ENCODE measurements at places on chromosomes 12 and 14.
A peak's percentile ranks its signal among the peaks of the same experiment; 100 is the strongest.

DNA sequence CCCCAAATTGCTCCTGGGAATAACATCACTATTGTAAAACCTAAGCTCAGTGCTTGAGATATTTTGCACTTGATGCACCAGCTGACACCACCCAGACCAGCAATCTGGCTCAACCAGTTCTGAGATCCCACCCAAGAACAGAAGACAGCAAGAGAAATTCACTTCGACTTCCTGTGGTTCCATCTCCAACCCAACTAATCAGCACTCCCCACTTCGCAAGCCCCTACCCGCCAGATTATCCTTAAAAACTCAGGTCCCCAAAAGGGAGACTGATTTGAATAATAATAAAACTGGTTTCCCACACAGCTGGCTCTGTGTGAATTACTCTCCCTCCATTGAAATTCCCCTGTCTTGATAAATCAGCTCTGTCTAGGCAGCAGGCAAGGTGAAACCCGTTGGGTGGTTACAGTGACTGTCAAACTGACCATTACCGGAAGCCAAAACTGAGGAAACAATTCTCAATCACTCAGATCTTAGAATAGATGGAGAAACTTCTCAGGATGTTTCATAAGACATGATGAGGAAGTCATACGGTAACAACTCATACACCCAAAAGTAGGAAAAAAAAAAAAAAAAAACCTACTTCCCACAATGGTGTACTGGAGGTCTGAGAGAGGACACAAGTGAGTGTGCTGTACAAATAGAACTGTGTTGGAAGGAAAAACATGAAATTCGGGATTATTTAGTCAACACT, 92.4 kb downstream of the TMTC1 start:
- DNase-seq = no peak

- no peak for DNase-seq
Observed at GRCh38 chr14:99258341-99258861, 13.6 kb downstream of the BCL11B start.

DNA sequence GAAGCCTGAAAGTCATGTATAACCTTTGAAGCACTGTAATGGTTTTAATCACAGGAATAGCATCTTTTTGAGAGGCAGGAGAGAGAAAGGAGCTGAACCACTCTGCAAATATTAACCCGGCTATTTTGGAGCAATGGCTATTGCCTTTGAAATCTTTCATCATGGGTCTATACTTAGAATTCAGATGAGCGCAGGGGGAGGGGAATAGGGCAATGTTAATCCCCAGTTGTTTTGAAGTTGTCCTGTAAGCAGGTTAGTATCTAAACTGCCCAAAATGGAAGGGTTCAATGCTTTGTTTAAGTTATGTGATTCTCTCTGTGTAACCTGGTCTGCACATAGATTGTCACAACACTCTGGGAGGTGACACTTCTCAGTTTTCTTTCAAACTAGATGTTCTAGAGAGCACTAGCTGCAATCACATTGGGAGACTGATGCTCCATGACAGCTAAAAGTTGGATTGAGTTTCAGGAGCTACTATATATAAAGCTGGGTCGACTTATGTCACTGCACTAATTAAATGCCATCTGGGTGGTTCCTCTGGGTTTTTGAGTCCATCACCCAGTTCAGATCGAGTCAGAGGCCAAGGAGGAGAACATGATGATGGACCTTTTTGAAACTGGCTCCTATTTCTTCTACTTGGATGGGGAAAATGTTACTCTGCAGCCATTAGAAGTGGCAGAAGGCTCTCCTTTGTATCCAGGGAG, at the start of gene MYF6:
MYF6 (plus strand) TSS at position 509 of the 704 bp plus-strand sequence; CDS start at position 595, 86 bp downstream.
- DNase-seq = no peak

- DNase-seq = no peak
Observed at GRCh38 chr12:14643251-14643650, 53.1 kb downstream of the GUCY2C start.

- no peak for DNase-seq
Observed at GRCh38 chr14:94677213-94677612, 65.0 kb downstream of the SERPINA3 start.

DNA sequence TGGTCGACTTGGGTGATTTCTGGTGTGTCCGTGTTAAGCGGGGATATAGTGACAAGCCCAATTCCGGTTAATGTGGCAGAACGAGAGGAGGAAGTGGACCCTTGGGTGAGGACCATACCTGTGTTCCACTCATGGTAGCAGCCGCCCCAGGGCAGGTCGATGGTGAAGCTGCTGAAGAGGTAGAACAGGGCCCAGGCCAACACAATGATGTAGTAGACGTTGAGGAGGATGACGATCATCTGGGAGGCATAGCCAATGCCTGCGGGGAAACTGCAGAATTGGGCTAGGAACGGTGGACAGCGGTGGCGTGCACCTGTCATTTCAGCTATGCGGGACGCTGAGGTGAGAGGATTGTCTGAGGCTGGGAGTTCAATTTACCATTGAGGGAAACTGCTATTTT, 20.1 kb downstream of the SLC6A13 start:
- DNase-seq = no peak

- DNase-seq = peak; percentile 57
Observed at GRCh38 chr12:124720004-124720680, 143.5 kb downstream of the SCARB1 start.

GRCh38 chr14:101072945-101073597, 169.5 kb upstream of the RTL1 start:
- DNase-seq = peak; percentile 20

DNA sequence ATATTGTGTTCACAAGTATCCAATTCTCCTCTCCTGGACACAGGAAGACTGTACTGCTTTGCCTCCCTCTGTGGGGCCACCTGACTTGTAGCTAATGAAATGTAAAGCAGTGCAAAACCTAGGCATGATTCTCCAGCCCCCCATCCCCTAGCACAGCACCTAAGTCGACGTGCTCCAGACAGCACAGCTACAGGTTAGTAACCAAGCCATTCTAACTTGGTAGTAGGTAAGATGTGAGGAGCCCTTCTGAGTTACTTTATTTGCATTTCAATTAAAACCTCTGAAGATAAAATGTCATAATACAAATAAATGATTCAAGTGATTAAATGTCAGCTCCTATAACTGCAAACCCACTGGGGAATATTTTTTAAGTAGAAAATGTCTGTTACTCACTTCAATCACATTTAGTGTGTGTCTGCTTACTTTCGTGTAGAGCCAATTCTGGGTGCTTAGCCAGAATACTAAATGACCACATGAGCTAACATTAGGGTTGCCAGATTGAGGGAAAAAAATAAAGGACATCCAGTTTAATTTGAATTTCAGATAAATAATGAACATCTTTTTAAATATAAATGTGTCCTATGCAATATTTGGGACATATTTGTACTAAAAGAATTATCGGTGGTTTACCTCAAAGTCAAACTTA, 64.8 kb upstream of the HIF1A start:
- no peak for DNase-seq

- DNase-seq = no peak
Observed at GRCh38 chr14:78933166-78933565, 763.0 kb downstream of the NRXN3 start.

DNA sequence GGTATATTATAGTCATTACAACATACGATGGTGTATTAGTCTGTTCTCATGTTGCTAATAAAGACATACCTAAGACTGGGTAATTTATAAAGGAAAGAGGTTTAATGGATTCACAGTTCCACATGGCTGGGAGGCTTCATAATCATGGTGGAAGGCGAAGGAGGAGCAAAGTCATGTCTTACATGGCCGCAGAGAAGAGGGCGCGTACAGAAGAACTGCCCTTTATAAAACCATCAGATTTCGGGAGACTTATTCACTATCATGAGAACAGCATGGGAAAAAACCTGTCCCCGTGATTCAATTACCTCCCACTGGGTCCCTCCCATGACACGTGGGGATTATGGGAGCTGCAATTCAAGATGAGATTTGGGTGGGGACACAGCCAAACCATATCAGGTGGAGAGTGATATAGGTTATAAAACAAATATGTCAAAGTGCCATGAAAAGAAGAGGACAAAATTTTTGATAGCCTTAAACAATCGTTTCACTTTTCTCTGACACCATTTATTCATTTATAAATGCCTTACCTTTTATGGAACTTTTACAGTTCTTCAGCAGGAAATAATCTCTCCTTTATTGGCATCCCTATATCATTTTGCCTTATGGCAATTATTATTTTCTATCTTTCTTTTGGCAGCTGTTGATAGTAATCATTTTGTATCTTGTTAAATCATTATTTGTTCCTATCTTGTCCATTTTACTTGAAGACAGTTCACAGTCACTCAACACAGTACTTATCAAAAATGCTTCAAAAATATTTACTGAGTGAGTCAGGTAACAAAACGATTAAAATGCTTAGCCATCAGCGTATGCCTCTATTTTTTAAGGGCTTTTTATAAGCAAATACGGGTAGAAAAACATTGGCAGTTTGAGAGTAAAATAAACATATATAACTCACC, 196.0 kb downstream of the RAD51B start:
- DNase-seq = no peak

GRCh38 chr14:77593501-77593961, 22.9 kb downstream of the SPTLC2 start:
- no peak for DNase-seq

DNA sequence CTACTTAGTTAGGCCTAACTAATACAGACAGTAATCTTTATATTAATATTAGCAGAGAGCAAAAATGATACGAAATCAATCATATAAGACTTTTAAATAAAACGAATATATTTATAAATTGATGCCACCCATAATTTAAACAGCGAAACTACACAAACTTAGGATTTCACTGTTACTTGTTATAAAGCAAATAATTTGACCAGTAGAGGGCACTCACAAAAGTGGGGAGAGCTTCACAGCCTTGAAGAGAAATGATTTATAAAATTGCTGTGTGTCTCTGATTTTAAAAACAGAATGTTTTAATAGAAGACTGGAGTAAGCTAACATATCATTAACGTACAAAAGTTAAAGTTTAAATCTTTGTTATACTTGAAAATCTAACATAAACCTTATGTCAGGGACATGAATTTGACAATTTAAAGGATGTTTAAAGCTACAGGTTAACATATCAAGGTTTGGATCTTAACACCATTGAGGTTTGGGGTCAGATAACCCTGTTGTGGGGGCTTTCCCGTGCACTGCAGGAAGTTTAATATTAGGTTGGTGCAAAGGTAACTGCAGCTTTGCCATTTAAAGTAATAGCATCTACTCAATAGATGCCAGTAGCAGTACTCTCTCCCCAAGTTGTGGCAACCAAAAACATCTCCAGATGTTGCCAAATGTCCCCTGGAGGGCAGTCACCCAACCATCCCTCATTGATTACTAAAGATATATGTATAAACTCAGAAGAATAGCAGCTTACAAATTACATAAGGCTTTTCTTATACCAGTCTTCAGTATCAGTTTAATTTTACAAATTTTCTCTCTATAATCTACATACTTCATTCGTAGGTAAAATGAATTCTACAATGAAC, 9.3 kb downstream of the KRAS start:
- peak; percentile 38 for DNase-seq

GRCh38 chr14:95504135-95505029, 12.1 kb downstream of the SYNE3 start:
- DNase-seq = no peak

DNA sequence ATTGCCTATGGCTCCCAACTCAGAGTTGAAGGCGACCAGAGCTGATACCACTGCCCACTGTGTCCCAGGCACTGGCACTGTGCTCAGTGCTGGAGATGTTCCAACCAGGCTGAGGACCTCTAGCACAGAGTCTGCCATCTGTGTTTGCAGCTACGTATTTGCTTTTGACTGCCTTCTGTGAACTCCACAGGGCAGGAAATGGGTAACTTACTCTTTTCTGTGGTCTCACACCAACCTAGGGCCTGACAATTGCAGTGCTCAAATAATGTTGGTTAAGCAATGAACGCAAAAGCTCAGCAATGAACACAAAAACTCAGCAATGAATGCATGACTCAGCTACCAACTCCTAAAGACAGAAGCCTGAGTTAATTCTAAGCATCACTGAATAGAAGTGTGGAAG, 202.8 kb downstream of the NUAK1 start:
- no peak for DNase-seq

DNA sequence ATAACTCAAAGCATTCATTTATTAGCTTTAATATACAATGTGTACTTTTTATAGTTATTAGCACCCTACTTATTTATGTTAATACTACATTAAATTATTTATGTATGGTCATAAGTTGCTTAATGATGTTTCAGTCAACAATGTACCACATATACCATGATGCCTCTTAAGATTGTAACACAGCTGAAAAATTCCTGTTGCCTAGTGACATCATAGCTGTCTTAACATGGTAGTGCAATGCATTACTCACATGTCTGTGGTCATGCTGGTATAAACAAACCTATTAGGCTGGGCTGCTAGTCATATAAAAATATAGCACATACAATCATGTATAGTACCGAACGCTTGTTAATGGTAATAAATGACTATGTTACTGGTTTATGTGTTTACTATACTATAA, 120.4 kb downstream of the ANO6 start:
- no peak for DNase-seq

GRCh38 chr14:105092171-105093037, 27.2 kb upstream of the GPR132 start:
- no peak for DNase-seq

Measured in SK-N-DZ (cell line).